ENCODE measurements at places on chromosomes 5 and 9. TPM values are rescaled to one million over a fixed set of nuclear protein-coding genes. Genes with fewer than 3 reads are reported as not detected.
A peak's percentile ranks its signal among the peaks of the same experiment; 100 is the strongest.

TBCA gene
- total RNA-seq, result 222 TPM

GABRA6 gene
- total RNA-seq, result not detected

- DNase-seq, result peak; percentile 39
These were observed 39.1 kb upstream of the RANBP6 start for GRCh38 chr9:6054280-6055099.

DNA sequence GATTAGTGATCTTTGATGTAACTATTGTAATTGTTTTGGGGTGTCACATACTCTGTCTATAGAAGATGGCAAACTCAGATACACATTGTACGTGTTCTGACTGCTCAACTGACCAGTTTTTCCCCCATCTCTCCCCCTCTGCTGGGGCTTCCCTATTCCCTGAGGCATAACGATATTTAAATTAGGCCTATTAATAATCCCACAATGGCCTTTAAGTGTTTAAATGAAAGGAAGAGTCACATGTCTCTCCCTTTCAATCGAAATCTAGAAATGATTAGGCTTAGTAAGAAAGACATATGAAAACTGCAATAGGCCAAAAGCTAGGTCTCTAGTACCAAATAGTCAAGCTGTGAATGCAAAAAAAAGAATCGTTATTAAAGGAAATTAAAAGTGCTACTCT, 265.6 kb downstream of the TMEM232 start:
- DNase-seq, result no peak

PHYHD1 gene
- total RNA-seq, result 4.6 TPM

C9orf43 gene
- 0.66 TPM for total RNA-seq

DNA sequence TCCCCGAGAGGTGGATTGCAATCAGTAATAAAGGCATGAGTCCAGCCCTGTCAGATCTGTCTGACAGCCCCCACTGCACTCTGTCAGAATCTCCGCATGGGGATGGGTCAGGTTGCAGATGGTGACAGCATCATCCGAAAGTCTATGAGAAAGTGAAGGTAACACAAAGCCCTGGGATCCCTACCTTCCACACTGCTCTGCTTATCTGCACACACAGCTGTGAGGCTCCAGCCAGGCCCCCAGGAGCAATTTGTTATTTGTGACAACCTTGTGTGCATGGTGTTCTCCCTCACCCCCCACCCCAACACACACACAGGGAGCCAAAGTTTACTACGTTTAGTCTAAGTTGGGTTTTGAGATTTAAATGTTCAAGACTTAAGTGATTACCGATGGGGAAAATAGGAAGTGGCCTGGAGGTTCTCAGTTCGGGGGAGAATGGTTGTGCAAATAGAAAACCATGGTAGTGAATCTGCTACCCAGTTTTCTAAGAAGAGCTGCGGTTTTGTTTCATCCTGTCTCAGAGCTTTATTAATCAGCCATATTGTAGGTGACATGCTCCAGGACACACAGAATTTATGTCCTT, 92.7 kb downstream of the SV2C start:
- DNase-seq, result no peak

GRCh38 chr9:127796852-127797370, 5.8 kb upstream of the FPGS start:
- DNase-seq, result peak; percentile 63

STK32A gene
- 0.25 TPM for total RNA-seq

GRCh38 chr5:142837081-142837725, 67.0 kb downstream of the ARHGAP26 start:
- DNase-seq, result no peak

DNA sequence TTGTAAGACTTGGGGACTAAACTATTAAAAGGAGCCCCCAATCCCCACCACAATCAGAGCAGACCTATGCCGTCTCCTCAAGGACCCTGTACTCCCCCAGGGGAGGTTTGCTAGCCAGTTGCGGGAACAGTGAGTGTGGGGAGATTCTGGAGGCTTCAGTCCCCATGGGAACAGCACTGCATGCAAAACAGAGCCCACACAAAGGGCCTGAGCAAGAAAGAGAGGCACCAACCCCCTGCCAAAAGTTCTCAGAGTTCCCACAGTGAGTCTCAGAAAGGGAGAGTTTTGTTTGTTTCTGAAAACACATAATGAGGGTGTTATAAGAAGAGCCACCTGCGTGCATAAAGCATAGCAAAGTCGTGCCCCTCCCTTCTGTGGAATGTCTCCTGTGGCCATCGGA, 56.6 kb downstream of the CFAP90 start:
- DNase-seq, result no peak
